ENCODE measurements at places on chromosomes 7 and 10. TPM values are rescaled to one million over a fixed set of nuclear protein-coding genes. Genes with fewer than 3 reads are reported as not detected.

- DNase-seq: no peak
These were observed 277.4 kb downstream of the AGMO start for GRCh38 chr7:15284396-15284795.

DNA sequence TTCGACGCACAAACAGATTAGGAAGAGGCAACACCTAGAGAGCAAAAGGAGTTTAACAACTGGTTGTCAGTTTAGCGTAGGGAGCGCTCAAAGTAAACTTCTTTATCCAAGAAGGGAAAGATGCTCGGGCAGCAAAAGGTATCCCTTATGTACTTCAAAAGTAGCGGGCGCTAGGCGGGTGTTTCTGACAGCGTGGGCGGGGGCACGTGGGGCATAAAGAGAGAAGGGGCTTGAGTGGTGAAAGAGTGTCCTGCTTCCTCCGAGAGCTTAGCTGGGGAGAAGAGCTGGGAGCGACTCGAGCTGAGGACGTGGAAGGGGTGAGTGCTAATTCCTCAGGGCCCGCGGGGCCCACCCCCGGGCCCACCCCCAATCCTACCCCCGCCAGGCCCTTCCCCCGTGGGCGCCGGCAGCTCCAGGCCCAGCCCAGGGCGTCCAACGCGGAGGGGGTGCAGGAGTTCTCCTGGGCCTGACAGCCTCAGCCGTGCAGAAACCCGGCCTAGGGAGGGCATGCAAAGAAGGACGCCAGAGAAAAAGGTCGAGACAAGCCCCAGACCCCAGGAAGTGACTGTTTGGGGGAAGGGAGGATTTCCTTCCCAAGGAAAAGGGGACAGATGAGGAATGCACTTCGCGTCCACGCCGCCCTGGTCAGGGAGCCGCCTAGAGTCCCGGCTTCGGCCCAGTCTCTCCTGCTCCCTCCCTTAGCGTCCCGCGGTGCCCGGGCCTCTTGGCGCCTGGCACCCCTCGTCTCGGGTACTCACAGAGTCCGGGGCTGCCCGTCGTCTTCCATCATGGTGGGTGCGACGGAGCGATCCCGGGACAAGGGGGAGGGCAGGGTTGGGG, 868 bp downstream of the TIAL1 start:
- peak; percentile 44 for DNase-seq

DNA sequence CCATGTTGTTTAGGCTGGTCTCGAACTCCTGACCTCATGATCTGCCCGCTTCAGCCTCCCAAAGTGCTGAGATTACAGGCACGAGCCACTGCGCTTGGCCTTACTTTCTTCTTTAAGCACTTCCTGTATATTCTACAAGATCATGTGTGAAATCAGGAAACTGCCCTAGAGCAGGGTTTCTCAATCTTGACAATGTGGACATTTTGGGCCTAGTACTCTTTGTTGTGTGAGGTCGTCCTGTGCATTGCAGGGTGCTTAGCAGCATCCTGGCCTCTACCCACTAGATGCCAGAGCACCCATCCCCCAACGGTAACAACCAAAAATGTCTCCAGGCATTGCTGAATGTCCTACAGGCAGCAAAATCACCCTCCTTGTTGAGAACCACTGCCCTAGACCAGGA, 24.7 kb downstream of the RRP12 start:
- DNase-seq: no peak

DNA sequence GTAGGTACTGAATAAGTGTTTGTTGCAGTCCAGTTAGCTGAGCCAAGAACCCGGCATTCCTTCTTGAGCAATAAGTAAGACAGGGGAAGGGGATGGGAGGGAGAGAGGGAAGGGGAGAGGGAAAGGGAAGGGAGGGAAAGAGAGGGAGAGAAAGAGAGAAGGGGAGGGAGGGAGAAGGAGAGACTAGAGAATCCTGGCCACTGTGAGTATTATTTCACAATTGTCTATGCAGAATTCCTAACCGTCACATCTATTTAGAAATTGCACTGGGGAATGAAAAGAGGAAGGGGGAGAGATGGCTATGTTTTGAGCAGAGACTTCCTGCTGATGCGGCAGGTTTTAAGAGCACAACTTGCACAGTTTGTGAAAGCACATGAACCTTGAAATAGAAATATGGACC, 251.4 kb upstream of the ZMIZ1 start:
- no peak for DNase-seq

GRCh38 chr10:49592726-49593563, 17.2 kb upstream of the SLC18A3 start:
- DNase-seq: peak; percentile 43

- no peak for DNase-seq
These were observed 13.1 kb downstream of the PODXL start for GRCh38 chr7:131543298-131543697.

- no peak for DNase-seq
These were observed 6.9 kb downstream of the CELF2 start for GRCh38 chr10:11024596-11024995.

DNA sequence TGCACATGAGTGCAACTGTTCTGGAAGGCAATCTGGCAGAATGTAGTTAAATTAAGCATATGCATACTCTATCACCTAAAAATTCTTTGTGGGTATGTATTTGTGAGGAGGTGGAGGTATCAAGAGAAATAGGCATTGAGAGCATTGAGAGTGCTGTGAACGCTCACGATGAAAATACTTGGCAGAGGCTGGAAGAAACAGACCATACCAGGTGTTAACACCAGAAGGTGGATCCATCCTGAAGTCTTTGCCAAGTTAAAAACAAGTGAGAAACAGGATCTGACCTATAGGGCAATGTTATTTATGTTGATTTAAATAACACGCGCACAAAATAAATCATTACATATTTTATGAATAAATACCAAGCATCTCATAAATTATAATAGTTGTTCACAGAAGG, 311.6 kb downstream of the PCLO start:
- no peak for DNase-seq

SAP25 gene
- total RNA-seq: not detected

GRCh38 chr10:111525696-111526095, 448.9 kb downstream of the ADRA2A start:
- DNase-seq: no peak

- no peak for DNase-seq
These were observed 94.3 kb downstream of the SIRT1 start for GRCh38 chr10:67978749-67979148.

DNA sequence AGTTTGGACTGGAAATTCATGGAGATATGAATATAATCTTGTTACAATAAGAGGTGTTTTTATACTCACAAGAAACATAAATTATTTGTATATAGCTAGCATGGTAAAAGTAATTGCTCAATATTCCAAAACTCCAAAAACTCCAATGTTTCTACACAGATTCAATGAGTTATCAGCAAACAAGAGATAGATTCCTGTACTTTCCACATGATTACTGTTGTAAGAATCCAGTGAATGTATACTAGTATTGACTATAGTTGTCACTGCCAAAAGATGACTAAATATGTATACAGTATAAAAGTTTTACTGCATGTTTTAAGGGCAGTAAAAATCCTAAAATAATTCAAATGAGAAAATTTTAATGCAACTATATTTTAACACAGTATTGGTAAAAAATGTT, 10.7 kb downstream of the ATOH7 start:
- DNase-seq: peak; percentile 83

DNA sequence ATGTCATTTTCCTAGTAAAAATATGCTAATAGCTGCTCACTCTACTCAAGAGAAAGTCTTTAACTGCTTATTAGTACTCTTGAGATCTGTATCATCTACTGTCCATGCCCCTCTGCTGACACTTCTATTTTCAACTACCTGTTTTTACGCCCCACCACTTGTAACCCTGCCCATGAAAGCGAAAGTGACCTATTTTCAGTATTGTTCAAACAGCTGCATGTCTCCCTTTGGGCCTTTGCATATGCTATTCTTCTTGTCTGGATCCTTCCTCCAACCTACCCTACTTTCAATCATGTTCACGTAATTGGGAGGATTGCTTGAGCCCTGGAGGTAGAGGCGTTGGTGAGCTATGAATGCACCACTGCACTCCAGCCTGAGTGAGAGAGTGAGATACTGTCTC, 1481.3 kb downstream of the GATA3 start:
- no peak for DNase-seq

GRCh38 chr7:13901577-13901976, 87.9 kb downstream of the ETV1 start:
- DNase-seq: no peak

DNA sequence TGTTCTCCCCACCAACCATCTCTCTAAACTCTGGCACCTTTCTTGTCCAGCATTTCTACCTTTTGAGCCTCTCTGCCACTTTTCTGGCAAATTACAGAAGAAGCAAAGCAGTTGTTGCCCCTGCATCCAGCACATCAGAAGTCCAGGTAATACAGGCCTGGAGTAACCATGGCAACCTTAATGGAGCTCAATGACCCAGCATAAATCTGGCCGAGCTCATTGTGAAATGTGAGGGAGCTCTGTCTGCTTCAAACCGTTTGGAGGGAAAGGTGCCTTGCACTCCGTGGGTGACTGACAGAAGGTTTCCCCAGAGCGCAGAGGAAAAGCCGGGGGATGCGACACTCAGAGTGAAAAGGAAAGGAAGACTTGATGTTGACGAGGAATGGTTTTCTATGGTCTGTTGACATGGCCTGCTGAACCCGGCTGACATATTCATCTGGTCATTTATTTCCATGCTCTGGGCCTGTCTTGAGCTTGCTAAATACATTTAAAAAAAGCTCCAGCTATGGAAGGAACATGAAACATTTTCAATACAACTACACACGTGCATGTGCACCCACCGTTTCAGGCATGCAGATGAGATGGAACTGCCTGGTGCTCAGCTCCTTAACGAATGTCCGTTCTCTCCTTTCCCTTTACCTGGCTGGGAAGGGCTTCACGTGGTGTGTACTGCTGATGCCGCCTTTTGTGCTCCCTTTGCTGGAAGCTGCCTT, 74.9 kb downstream of the ADRA2A start:
- DNase-seq: no peak

KAZALD1 gene
- total RNA-seq: 8.1 TPM

DNA sequence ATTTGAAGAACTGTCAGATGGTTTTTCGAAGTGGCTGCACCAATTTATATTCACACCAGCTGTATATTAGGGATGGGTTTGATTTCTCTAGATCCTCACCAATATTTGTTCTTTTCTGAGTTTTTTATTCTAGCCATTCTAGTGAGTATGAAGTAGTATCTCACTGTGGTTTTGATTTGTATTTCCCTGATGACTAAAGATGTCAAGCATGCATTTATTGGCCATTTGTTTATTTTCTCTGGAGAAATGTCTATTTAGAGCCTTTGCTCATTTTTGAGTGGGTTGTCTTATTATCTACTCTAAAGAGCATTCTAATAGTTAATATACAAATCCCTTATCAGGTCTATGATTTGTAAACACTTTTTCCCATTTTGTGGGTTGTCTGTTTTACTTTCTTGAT, 123.9 kb downstream of the PCLO start:
- no peak for DNase-seq

LOXL4 gene
- 20.8 TPM for total RNA-seq
